Ureter (tissue), 1 donor: ENCODE measurements at places on chromosomes 4 and X. TPM values are rescaled to one million over a fixed set of nuclear protein-coding genes. Genes with fewer than 3 reads are reported as not detected.
A peak's percentile ranks its signal among the peaks of the same experiment; 100 is the strongest.

GRCh38 chrX:17174671-17175070 is 200.3 kb upstream of the NHS start:
- no peak for DNase-seq

- DNase-seq, result peak; percentile 58
These were observed 325.6 kb downstream of the CAMK2D start for GRCh38 chr4:113435893-113436292.

GRCh38 chr4:2400841-2401609 is 17.4 kb downstream of the ZFYVE28 start:
- DNase-seq, result no peak

GRCh38 chrX:30533835-30534234 is 43.7 kb downstream of the TASL start:
- DNase-seq, result no peak

DNA sequence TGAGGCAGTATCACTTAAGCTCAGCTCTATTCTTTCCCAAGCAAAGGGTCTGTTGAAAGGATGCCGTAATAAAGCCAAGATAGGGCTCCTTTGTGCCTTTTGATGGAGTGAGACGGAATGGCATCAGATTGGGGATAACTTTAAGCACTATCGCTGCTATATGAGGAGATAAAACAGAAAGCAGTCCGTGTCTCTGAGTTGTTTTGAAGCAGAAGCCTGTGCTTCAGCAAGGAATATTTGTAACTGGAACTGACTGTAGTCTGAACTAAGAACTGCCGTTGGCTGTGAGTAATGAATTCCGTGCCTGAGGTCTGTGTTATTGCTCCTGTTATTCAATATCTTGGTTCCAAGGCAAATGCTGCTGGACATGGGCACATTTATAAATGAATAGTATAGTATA is 297.4 kb downstream of the ANKRD50 start:
- DNase-seq, result no peak

GRCh38 chr4:11149612-11150259 is 279.0 kb downstream of the HS3ST1 start:
- DNase-seq, result no peak

GRCh38 chr4:17188125-17188524 is 289.7 kb upstream of the LDB2 start:
- no peak for DNase-seq

DNA sequence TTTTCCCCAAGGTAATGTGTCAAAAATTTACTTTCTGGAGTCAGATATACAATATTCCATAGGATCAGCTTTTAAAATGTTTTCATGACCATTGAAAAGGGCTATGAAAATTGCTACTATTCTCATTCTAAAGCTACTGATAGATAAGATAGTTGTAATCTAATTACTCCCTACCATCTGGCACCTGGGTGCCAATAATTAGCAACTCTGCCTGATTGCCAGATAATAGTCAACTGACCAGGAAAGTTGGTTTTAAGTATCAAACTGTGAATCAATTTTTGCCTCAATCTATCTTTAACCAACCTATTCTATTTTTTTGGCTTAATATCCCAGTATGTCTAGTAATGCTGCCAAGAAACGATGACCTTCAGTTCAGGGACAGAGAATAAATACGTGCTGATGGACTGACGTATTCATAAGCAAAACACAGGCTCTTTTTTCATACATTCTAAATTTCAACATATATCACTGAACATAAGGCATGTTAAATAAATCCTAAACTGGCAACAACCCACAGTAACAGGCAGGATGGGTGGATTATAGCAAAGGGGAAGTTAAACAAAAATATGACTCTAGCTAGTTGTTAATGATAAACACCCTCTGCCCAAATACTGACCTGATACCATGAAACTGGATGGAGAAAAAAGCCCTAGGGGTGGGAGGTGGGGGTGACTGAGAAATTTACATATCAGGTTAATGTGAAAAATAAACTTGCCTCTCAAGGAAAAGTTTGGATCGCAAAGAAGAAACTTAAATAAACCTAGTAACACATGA is 18.2 kb downstream of the SH3RF1 start:
- no peak for DNase-seq

GRCh38 chrX:15619053-15619755 is 18.4 kb upstream of the ACE2 start:
- no peak for DNase-seq

DNA sequence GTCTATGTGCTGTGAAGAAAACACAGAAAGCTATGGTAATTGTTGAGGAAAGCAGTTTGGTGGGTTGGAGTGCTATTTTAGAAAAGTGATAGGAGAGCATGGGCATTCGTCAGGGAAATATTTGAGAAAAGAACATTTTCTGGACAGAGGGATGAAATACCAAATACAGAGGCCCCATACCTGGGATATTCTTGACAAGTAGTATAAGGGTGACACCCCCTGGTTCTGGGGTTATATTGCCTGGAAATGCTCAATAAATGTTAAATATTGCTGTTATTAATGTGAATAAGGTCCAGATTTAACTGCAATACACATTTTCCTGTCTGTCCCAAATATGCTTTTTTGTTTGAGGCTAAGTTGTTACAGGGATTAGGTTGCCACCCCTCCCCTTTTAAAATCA is 42.9 kb downstream of the WWC2 start:
- no peak for DNase-seq

DNA sequence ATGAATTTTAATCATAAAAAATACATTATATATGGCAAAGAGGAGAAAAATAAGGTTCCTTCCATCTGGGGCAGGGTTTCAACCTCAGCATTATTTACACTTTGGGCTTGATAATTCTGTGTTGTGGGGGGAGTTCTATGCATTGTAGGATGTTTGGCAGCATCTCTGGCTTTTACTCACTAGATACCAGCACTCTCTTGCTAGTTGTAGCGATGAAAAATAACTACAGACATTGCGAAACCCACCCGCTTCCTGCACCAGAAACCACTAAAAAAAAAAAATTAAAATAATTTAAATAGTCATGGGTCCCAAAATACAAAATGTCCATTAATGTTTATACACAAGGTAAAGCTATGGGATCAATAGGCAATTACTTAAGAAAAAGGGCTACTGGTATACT is 52.7 kb downstream of the PPP3CA start:
- no peak for DNase-seq

- no peak for DNase-seq
These were observed 71.3 kb upstream of the STS start for GRCh38 chrX:7076245-7076661.

GRCh38 chr4:30714408-30715031 is 5.6 kb upstream of the PCDH7 start:
- DNase-seq, result peak; percentile 48

DNA sequence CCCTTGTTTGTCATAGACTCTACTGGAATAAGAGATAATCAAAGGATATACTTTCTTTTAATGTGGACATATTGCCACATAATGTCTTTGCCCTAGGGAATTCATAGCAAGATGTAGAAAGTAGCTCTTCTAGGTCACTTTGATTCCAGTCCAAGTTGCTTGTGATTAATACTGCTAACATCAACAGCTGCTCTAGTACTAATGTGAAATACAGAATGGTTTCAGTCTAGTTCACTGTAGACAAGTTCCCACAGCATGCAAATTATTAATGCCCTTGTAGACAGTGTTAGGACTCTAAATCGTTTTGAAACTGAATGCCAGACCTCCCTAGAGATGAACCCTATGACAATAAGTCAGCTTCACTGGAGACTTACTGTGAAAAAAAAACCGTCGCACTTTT is 494.6 kb upstream of the ATOH1 start:
- DNase-seq, result no peak

DNA sequence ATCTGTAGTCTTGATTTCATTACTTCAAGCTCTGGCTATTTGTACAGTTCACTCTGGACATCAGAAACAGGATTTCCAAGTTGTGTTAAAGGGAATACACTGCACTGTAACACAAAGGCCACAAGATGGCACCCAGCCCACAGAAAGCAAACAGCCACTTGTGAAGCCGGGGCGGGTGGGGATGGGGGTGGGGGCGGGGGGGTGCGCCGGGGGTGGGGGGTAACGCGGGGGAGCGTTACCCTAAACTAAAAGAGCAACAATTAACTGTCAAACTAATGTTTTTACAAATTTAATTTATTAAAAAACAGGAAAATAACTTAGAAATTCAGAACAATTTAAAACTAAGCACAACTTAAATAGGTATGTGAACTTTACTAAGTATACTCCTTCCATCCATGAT is 27.3 kb downstream of the PRDX4 start:
- no peak for DNase-seq

GRCh38 chrX:112113460-112113859 is 30.9 kb upstream of the TRPC5 start:
- no peak for DNase-seq

GRCh38 chrX:43964936-43965335 is 8.3 kb downstream of the NDP start:
- no peak for DNase-seq

- DNase-seq, result no peak
These were observed 215.8 kb upstream of the SFRP2 start for GRCh38 chr4:154004507-154005170.

- no peak for DNase-seq
These were observed 348.4 kb upstream of the FAT1 start for GRCh38 chr4:187071946-187072600.

DNA sequence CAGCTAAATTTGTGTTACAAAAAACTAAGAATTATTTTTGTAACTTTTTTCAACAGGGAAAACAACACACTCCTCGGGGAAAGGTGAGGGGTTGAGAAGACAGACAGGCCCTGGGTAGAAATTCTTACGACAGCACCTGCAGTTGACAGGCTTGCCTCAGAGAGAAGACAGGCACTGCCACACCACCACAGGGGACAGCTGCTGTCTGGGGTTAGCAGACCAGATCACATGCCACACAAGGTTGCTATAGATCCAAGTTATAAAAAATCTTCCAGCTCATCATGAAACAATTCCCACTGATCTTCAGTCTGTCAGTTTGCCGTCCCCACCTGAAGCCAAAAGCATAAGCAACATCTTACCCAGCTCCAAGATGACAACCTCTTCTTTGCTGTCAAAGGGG is 143.2 kb upstream of the ZCCHC13 start:
- DNase-seq, result no peak

DNA sequence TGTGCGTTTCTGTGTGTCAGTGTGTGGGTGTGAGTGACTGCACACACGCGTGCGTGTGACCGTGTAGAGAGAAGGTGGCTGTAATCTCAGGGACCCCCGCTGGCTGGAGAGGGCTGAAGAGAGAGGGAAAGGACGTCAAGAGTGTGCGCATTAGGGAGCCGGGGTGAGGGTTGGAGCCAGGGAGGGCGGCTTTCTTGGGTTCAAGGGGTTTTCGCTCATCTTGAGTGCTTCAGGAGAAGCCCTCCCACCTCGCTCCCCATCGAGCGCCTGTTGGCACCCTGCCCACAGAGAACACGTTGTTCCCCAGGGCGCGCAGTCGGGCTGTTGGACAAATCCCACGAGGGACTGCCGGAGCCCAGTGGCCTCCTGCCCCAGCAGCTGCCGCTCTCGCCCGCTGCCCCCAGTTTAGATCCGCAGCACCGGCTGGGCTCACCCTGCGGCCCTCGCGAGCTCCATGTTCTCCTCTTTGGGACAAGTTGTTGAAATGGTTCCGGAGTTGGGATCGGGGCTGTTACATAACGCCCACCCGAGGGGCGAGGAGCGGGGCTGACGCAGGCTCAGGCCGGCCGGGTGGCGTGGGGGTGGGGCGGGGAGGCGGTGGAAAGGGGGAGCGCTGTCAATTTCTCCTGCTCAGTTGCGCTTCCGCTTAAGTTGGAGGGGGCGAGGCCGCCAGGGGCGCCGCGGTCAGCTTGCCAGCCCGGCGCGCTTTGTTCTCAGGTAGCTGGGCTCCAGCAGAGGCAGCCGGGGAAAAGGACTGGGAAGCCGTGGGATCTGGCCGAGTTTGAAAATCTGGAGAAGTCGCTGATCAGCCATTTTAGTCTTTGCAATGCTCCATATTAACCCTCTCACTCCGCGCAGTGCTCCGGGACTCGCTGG is 1.6 kb downstream of the GRIA2 start:
- no peak for DNase-seq

DNA sequence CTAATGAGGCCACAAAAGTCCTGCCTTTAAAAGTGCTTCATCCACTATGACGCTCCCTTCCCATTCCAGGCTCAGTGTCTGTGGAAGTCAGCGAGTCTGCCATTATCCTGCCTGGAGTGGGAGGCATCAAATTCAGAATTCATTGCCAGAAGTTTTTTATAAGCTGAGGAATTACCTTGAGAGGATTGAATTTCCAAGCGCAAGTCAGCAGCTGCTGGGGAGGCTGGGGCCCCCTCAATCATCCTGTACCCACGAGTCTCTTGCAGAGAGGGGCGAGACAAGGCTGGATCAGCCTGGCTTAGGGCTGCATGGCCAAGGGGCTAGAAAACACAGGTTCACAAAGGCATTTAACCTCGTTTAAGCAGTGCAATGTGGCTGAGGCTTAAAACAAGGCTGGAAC is 170.5 kb upstream of the NOCT start:
- no peak for DNase-seq

The RASGEF1B gene
- 8.4 TPM for total RNA-seq

The ATOH1 gene
- total RNA-seq, result not detected

The XAGE1A gene
- not detected for total RNA-seq

The LGI2 gene
- 1.5 TPM for total RNA-seq

The DTHD1 gene
- 1.1 TPM for total RNA-seq

The NSG1 gene
- 28.3 TPM for total RNA-seq

The YY2 gene
- total RNA-seq, result 3.1 TPM

The NWD2 gene
- 0.36 TPM for total RNA-seq

The ZMAT1 gene
- 23.1 TPM for total RNA-seq

The SLC9B1 gene
- 1.8 TPM for total RNA-seq

The MAGEA2 gene
- total RNA-seq, result not detected

The RNF128 gene
- 67.6 TPM for total RNA-seq

The SYTL5 gene
- 8.2 TPM for total RNA-seq

The DKK2 gene
- total RNA-seq, result 4.4 TPM

The DOCK11 gene
- 14.1 TPM for total RNA-seq

The SPATA4 gene
- total RNA-seq, result not detected

The GUCY1B1 gene
- 10.1 TPM for total RNA-seq

The DLG3 gene
- total RNA-seq, result 34.2 TPM

The USP46 gene
- total RNA-seq, result 34.6 TPM

The SLC6A14 gene
- 0.57 TPM for total RNA-seq
